SK-MEL-5 (cell line): ENCODE measurements at places on chromosomes 13 and 19.

DNA sequence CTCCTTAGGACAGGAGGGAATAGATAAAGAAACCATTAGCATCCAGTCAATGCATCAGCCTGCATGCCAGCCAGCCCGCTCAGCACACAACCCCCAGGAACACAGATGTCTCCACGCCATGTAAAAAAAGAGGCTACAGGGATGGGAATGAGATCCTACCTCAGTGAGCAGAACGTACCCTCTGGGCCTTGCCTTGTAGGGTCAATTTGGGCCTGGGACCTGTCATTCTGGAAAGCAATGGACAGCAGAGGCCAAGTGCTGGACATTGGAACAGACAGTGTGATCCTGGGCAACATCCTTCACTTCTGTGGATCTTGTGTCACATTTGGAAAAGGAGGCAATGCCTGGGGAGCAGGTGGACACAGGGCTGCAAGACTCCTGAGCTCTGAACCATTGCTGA, 26.0 kb downstream of the VSTM2B start:
- no peak for DNase-seq

DNA sequence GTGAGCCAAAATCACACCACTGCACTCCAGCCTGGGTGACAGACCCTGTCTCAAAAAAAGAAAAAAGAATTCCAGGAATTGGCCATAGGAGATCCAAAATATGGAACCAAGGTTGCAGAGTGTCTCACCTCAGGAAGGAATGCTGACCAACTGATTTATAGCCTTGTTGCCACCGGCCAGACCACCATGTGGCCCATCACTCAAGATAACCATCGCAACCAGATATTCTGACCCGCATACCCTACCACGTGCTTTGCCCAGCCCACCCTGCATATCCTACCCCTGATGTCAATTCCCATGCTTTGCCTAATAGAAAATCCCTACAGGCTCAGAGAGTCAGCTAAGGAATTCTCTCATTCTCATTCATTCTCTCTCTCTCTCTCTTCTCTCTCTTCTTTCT, 95.1 kb upstream of the DOCK9 start:
- no peak for DNase-seq

GRCh38 chr19:16376649-16377048, 52.0 kb downstream of the KLF2 start:
- peak; percentile 17 for DNase-seq

GRCh38 chr13:49536144-49536873, 40.6 kb downstream of the PHF11 start:
- no peak for DNase-seq

DNA sequence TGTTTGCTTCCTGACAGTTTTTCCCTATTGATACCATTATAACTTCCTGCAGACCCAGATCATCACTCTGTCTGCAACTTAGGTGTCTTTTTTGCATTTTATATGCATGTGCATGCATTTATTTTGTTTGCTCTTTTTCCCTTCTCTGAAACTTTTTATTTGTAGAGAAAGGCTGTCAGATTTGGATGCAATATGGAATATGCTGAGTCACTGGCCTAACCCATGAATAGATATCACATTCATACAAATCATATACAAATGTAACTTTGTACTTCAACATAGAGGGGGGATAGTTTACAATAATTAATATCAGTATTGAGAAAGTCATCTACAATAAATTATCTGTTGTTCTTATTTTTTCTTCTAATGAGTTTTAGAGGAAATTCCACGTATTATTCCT, 1465.0 kb downstream of the EFNB2 start:
- no peak for DNase-seq

DNA sequence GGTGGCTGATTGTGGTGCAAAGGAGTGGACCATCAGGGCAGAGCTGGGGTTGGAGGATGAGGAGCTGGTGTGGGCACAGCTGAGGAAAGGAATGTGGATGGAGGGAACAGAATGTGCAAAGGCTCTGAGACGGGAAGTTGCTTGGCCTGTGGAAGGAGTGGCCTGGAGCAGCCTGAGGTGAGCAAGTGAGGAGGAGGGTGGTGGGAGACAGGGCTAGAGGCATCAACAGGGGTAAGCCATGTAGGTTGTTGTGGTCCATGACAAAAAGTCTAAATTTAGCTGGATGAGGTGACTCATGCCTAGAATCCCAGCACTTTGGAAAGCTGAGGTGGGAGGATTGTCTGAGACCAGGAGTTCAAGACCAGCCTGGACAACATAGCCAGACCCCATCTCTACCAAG, 9.5 kb downstream of the CYP4F22 start:
- DNase-seq = no peak

DNA sequence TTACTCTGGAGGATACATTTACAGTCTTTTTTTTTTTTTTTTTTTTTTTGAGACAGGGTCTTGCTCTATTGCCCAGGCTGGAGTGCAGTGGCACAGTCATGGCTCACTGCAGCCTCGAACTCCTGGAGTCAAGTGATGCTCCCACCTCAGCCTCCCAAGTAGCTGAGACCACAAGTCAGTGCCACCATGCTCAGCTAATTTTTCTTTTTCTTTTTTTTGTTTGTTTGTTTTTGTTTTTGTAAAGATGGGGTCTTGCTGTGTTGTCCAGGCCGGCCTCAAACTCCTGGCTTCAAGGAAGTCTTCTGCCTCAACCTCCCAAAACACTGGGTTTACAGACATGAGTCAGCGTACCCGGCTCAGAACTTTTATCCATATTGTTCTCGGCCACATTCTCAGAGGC, 64.5 kb downstream of the INSR start:
- DNase-seq = no peak

GRCh38 chr19:45863840-45864628, at the start of gene FOXA3:
TSS of gene FOXA3 (plus strand) at chr19:45864326. CDS start at chr19:45864457, 131 bp downstream.
- DNase-seq = peak; percentile 27
